ENCODE measurements at places on chromosomes 1 and 21. TPM values are rescaled to one million over a fixed set of nuclear protein-coding genes. Genes with fewer than 3 reads are reported as not detected.

The PDZK1IP1 gene
- total RNA-seq: not detected

The HEATR1 gene
- 47.7 TPM for total RNA-seq

The ICOSLG gene
- 0.69 TPM for total RNA-seq

The SDC3 gene
- 7.7 TPM for total RNA-seq

The DNAH14 gene
- total RNA-seq: 9.9 TPM

The SPATA17 gene
- 0.61 TPM for total RNA-seq

The TDRD5 gene
- total RNA-seq: not detected

The ASPM gene
- 72.2 TPM for total RNA-seq

- no peaks in the 10 kb centered on the region for H3K27me3 ChIP-seq
- H3K36me3 ChIP-seq: peaks cover 8% of the 10 kb centered on the region
- peak overlapping the region; percentile 90 for H3K4me3 ChIP-seq
- no peak overlapping the region for H3K27ac ChIP-seq
- DNase-seq: no peak
- peaks cover 14% of the 10 kb centered on the region for H3K4me1 ChIP-seq
Measured at GRCh38 chr1:19483261-19483660, 2.1 kb downstream of the CAPZB start.

- peaks cover 13% of the 10 kb centered on the region for H3K4me1 ChIP-seq
- peaks cover 45% of the 10 kb centered on the region for H3K27me3 ChIP-seq
- H3K27ac ChIP-seq: no peak overlapping the region
- H3K4me3 ChIP-seq: no peak overlapping the region
- peak; percentile 55 for DNase-seq
Measured at GRCh38 chr1:112762541-112763500, 47.7 kb upstream of the PPM1J start.

- H3K4me3 ChIP-seq: no peak overlapping the region
- H3K36me3 ChIP-seq: no peaks in the 10 kb centered on the region
- DNase-seq: no peak
Measured at GRCh38 chr1:196543833-196544232, 64.4 kb downstream of the KCNT2 start.

- H3K36me3 ChIP-seq: no peaks in the 10 kb centered on the region
- no peak overlapping the region for H3K27ac ChIP-seq
- no peaks in the 10 kb centered on the region for H3K27me3 ChIP-seq
- peaks cover 10% of the 10 kb centered on the region for H3K4me1 ChIP-seq
- H3K4me3 ChIP-seq: no peak overlapping the region
Measured at GRCh38 chr1:16014509-16015482, 3.0 kb downstream of the HSPB7 start.

DNA sequence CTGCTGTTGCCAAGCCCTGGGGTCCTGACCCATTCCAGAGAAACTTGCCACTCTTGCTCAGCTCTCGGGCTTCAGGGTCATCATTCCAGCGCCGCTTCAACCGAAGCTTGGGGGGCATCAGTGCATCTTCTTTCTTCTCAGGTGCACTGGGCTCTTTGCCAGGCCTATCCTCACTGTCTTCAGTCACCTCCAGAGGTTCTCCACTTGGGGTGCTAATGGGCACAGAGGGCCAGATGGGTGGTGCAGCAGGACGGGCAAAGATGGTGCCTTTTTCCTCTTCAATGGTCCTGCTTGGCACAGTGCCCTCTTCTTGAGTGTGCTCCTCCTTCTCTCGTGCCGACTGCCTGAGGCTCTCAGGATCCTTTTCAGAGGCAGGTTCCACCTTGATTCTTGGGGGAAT is 13.3 kb downstream of the ETV3 start:
- H3K4me1 ChIP-seq: peaks cover 3% of the 10 kb centered on the region
- H3K27me3 ChIP-seq: no peaks in the 10 kb centered on the region
- H3K27ac ChIP-seq: no peak overlapping the region
- peaks cover 69% of the 10 kb centered on the region for H3K36me3 ChIP-seq
- H3K4me3 ChIP-seq: no peak overlapping the region
- peak; percentile 28 for DNase-seq

- H3K36me3 ChIP-seq: no peaks in the 10 kb centered on the region
- peaks cover 6% of the 10 kb centered on the region for H3K4me1 ChIP-seq
- H3K4me3 ChIP-seq: peak overlapping the region; percentile 84
- no peaks in the 10 kb centered on the region for H3K27me3 ChIP-seq
- H3K27ac ChIP-seq: peak overlapping the region; percentile 72
Measured at GRCh38 chr1:179082999-179083335, 1.1 kb downstream of the TOR3A start.

DNA sequence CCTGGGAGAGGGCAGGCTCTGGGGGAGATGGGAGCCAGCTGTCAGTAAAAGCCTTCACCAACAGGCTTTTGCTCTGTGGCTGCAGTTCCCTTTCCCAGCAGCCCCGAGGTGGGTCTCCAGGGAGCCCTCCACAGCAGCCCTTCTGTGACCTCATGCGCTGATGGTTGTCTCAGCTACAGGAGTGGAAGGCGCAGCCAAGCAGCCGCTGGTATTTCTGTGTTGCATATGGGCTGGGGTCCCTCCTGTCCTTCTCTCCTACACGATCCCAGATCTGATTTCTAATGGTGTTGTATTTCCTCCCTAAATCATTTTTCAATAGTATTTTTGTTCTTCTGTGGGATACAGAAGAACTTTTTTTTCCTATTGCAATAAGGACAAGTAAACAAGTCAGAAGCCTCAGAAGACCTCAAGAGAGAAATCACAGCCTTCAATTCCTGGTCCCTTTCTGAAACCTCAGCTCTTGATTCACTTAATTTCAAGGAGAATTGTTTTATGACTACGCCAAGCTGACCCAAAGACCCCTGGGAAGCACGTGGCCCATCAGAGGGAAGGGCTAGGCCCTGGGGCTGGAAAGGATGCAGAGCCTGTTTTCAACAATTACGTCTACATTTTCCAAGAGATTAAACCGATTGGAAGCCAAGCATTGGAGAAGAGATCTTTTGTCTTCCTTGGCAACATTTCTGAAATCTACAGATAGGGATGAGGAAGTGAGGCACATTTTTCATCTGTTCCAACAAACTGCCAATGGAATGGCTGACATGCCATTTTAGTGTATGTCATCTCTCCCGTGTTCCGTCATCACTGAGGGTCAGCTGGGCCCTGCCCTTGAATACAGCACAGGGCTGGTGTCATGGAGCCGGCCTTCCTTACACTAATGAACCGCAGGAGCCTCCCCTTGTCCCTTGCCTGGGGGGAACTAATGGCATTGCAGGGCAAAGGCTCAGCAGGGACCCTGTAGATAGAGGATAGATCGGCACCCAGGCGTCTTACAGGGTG is 42.0 kb upstream of the SCCPDH start:
- H3K36me3 ChIP-seq: no peaks in the 10 kb centered on the region
- no peak overlapping the region for H3K27ac ChIP-seq
- no peak for DNase-seq
- no peak overlapping the region for H3K4me3 ChIP-seq
- H3K4me1 ChIP-seq: peaks cover 7% of the 10 kb centered on the region
- no peaks in the 10 kb centered on the region for H3K27me3 ChIP-seq

DNA sequence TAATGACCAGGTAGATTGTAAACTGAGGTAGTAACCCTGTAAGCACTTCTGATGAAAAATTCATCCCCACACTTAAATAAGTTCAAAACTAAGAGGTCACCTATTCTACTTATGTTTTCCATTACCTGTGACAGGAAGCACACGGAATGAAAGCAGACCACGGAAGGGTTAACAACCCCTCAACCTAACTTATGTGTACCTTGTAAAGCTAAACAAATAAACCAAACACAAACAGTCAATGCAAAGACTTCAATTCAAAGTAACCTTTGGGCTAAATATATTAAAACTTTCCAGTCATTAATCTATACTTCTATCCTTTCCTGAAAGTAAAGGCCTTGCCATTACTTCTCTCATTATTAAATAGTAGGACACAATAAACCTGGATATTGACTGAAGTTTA is 7.0 kb downstream of the PPP1R15B start:
- no peak overlapping the region for H3K27ac ChIP-seq
- no peaks in the 10 kb centered on the region for H3K27me3 ChIP-seq
- H3K36me3 ChIP-seq: peaks cover 72% of the 10 kb centered on the region
- DNase-seq: no peak
- H3K4me3 ChIP-seq: no peak overlapping the region

GRCh38 chr1:98884864-98885263 is 119.8 kb downstream of the PLPPR5 start:
- H3K4me3 ChIP-seq: no peak overlapping the region
- H3K4me1 ChIP-seq: no peaks in the 10 kb centered on the region
- no peak overlapping the region for H3K27ac ChIP-seq

DNA sequence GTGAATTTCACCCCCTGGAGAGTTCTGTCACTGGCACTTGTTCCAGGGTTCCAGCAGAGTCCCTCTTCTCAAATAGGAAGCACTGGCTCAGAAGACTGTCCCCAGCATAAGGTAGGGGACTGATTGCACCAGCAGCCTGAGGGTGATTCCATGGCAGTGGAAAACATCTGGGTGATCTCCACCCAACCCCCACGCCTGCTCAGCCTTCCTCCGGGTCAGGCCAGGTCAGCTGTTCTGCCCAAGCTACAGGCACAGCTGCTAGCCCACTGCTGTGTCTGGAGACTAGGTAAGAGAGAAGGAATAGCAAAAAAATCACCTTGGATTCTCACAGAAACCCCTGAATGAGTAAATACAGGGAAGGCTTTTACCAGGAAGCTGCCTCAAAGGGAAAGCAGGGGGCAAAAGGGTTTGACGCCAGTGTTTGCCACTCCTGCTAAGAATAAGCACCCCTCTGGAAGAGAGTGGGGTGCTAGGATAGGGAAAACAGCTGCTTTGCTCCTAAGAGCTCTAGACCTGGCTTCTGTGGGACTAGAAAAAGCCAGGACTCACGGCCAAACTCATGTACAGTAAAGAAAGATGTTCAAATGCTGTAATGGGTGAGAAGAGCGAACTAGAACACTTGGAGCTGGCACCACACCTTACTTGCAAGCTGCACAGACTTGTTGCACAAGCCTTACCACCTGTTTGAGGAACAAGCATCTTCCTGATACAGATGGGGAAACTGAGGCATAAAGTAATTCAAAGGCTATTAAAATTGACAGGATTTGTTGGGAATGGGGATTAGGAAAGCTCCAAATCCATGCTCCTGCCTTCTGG is 1.0 kb upstream of the DENND2D start:
- H3K27me3 ChIP-seq: peaks cover 37% of the 10 kb centered on the region
- H3K27ac ChIP-seq: no peak overlapping the region

DNA sequence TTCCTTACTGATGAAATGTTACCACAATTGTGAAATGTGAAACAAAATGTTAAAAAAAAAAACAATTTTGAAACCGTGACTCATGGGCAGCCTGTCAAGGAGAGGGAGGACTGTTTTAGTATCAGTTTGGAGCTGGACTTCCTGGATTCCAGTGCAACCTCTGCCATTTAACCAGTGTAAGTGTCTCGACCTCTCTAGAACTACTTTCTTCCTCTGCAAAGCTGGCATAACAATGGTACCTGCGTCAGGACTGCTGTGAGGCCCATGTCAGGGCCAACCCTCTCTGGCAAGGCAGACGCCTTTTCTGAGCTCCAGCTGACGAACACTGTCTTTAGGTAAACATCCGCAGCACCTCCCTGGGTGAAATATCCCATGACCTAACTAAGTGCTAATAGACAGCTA is 20.9 kb downstream of the URB1 start:
- H3K27me3 ChIP-seq: no peaks in the 10 kb centered on the region
- peaks cover 71% of the 10 kb centered on the region for H3K36me3 ChIP-seq
- H3K4me1 ChIP-seq: no peaks in the 10 kb centered on the region
- no peak overlapping the region for H3K4me3 ChIP-seq

DNA sequence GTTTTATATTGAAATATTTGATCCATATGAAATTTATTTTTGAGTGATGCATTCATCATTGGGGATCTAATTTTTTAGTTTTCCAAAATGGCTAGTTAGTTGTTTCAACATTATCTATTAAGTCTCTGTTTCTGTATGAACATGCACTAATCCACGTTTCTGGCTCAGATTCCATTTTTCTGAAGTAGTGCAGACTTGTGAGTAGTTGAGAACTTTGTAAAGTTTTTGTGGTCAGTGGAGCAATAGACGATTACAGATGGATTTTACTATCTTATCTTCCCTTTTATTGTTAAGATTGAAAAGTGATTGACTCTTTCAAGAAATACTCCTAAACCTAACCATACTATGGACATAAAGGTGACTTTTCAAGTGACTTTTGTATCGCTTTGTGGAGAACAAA is 16.7 kb downstream of the SOAT1 start:
- H3K36me3 ChIP-seq: no peaks in the 10 kb centered on the region
- no peak overlapping the region for H3K4me3 ChIP-seq
- peak; percentile 32 for DNase-seq
- H3K27ac ChIP-seq: no peak overlapping the region
- H3K27me3 ChIP-seq: no peaks in the 10 kb centered on the region

GRCh38 chr1:118247593-118247992 is 62.6 kb upstream of the SPAG17 start:
- H3K27ac ChIP-seq: no peak overlapping the region
- no peaks in the 10 kb centered on the region for H3K27me3 ChIP-seq
- peak; percentile 26 for DNase-seq
- peaks cover 5% of the 10 kb centered on the region for H3K4me1 ChIP-seq
- H3K36me3 ChIP-seq: no peaks in the 10 kb centered on the region

DNA sequence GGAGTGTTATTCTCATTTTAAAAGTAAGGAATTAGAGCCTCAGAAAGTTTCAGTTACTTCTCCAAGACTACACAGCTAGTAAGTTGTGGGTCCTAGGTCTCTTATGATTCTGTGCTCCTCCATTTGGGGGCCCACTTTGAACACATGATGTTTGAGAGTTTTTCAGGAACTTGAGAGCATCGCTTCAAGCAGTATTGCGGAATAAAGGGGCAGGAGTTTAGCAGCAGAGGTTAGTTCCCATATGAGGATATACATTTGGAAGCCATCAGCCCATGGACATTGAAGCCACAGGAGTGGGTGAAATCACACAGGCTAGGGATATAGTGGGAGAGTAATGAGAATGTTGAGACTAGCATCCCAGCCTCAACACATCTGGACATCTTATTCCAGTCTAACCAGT is 143.2 kb downstream of the RASAL2 start:
- no peaks in the 10 kb centered on the region for H3K36me3 ChIP-seq
- H3K27ac ChIP-seq: no peak overlapping the region
- no peaks in the 10 kb centered on the region for H3K27me3 ChIP-seq

DNA sequence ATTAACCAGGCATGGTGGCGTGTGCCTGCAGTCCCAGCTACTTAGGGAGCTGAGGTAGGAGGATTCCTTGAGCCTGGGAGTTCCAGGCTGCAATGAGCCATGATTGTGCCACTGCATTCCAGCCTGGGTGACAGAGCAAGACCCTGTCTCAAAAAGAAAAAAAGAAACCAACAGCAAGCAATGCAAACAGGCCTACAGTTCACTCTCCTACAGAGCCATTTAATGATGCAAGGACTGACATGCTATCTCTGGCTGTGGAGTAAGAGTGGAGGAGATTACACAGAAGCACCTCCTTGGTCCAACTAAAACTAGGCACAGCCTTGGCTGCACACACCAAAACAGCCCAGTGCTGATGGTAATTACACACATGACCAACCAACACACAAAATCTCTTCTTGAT is 127.5 kb upstream of the SOD1 start:
- no peaks in the 10 kb centered on the region for H3K27me3 ChIP-seq
- H3K27ac ChIP-seq: no peak overlapping the region
- H3K4me3 ChIP-seq: no peak overlapping the region
- peaks cover 10% of the 10 kb centered on the region for H3K4me1 ChIP-seq
- no peaks in the 10 kb centered on the region for H3K36me3 ChIP-seq
- no peak for DNase-seq

Data from A673 (cell line).